ENCODE measurements at places on chromosomes 1 and 21.

- DNase-seq = no peak
These were observed 127.1 kb upstream of the GADD45A start for GRCh38 chr1:67557696-67558448.

DNA sequence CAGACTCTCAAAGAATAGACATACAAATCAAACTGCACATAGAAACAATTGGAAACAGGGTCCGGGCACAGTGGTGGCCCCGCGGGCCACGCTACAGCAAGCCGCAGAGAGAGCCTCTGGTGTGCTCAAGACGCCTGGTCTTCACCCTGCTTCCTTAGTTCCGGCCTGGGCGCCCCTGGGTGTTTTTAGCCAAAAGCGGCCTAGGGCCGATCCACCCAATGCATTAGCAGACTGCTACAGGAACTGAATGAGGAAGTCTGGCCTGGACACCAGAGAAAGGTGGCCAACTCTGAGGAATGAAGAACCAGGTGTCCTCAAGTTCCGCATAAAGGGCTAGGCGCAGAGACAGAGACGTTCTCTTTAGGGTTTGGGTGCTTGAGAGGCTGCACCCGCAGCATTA, 1.7 kb downstream of the PRRX1 start:
- no peak for DNase-seq

- no peak for DNase-seq
These were observed 18.2 kb downstream of the ZNF362 start for GRCh38 chr1:33274446-33274845.

DNA sequence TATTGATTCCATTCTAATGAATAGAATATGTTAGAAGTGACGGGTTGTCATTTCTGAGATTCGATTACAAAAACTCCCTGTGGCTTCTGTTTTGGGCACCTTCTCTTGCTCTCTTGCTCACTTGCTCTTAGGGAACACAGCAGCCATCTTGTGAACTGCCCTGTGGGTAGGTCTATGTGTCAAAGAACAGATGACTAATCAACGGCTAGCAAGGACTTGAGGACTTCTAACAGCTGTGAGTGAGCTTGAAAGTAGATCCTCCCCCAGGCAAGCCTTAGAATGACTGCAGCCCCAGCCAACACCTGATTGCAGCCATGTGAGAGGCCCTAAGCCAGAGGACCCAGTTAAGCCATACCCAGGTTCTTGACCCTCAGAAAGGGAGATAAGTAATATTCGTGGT, 49.3 kb downstream of the AZIN2 start:
- peak; percentile 10 for DNase-seq

- DNase-seq = no peak
These were observed 28.8 kb downstream of the NTNG1 start for GRCh38 chr1:107169615-107170014.

DNA sequence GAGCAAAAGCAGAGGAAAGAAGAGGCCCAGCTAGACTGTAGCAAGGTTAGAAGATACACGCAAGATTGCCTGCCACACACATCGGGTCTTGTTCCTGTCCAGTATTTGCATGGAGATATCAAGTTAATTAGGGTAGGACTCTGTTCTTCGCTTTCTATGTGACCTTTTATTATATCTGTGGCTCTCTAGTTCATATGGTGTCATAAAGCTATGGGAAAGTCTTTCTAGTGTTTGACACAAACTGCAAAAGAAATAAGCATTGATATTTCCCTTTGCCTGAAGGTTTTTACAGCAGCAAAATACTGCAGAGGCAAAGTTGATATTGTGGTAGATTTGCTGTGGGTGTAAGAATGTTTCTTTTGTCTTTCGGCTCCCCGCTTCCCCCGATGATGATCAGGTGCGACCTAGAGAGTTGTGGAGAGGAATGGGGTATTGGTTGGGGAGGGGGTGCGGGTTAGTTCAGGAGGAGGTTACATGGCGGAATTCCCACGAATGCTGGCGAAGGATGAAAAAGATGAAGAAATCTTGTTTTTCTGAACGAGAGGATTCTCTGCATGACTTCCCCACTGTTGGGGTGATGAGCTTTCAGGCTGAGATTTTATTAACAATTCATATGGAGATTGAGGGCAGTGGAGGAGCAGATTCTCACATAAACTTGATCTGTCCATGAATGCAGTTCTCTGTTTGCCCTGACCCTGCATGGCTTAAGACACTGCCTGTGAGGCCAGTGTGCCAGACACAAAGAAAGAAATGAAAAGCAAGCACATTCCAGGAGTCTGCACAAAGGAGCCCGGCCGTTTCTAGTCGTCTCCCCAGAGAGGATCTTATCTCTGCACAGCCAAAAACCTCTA, 550.2 kb downstream of the USP25 start:
- no peak for DNase-seq

GRCh38 chr1:205301842-205302588, 19.5 kb downstream of the NUAK2 start:
- no peak for DNase-seq

DNA sequence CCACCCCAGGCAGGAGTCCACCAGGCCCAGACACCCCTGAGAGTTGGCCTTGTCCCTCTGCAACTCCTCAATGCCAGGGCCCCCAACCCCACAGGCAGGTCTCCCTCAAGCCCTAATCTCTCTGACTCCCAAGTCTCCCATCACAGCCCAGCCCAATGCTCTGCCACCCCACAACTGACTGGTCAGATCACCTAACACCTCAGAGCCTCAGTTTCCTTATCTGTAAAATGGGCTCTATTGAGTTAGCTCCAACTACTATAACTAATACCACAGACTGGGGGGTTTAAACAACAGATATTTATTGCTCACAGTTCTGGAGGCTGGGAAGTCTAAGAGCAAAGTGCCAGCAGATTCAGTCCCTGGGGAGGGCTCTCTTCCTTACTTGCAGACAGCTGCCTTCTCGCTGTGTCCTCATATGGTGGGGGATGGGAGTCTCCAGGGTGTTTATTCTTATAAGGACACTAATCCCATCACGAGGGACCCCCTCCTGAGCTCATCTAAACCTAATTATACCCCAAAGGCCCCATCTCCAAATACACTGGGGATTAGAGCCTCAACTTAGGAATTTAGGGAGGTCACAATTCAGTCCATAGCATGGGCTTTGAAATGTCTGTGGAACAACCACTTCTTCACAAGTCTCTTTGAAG, 34.9 kb upstream of the ZC3H12A start:
- DNase-seq = no peak

DNA sequence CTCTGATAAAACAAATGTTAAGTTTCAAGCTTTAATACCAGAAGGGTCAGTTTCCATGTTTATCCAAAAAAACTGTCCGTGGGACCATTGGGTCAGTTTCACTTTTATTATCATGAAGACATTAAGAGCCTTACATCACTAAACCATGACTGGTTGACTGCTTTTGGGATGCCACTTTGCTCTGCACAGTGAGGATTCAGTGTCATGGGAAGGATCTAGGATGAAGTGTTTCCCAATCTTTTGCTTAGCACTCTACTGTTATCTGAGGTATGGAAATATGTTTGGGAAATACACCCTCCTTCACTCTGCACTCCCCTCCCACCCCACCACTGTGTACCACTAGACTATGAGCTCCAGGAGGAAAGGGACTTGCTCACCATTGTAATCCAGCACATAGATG, 16.3 kb downstream of the RPS6KC1 start:
- no peak for DNase-seq

GRCh38 chr1:181791721-181792120, 269.8 kb downstream of the ZNF648 start:
- no peak for DNase-seq

- DNase-seq = no peak
These were observed 1.1 kb upstream of the TRPM2 start for GRCh38 chr21:44352253-44352860.

GRCh38 chr1:213269829-213270228, 218.8 kb downstream of the RPS6KC1 start:
- no peak for DNase-seq

DNA sequence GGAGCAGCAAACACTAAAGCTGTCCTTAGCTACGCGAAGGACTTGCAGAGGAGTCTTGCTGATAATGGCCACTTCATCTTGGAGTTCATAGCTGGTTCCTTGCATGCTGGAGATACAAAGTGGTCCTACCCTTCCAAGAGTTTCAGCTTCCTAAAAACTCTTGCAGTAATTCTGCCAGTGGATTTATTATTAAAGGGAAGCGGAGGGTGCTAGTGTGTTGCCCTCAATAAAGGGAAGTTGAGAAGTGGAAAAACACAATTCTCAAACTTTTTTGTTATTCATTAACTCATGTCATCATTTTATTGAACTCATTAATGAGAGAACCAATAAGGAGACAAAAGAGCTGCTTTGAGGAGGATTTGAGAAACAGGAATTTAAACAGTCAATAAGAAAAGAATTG, 6.5 kb upstream of the HAPLN2 start:
- no peak for DNase-seq

DNA sequence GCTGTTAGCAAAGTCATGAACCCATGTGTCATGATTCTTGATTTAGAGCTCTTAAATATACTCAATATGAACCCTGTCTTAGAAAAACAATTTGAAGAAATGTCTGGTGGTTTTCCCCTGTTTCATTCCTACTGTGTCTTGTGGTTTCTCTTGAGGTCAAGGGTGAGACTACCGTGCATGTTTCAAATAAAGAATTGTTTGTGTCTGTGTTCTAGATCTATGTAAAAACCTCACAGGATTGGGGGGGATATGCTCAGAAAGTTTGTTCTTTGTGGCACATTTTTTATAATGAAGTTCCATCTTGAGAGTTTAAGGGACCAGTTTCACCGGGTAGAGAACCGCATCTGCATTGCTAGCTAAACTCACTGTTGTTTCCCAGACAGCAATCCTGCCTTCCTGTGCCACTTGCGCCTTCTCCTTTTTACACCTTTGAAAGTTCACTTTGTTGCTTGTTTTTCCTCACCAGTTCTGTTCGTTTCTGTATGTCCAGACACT, 30.9 kb upstream of the CACYBP start:
- DNase-seq = no peak

DNA sequence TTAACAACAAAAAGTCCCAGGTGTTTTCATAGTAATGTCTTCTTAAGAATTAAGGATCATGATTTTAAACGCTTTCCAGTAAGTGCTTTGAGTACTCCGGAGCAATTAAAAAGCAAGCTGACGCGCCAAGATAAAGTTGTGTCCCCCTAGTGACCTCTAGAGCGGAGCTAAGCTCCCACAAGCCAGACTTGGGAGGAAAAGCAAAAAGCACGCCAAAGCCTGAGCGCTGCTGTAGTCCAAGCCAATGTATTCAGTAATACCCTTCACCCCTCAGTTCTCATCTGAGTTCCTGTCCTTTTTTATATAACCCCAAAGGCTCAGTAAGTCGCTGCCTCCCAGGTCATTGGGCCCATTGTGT, 3.5 kb upstream of the SLC44A5 start:
- DNase-seq = no peak

GRCh38 chr1:157157501-157158190, 19.5 kb upstream of the ETV3 start:
- no peak for DNase-seq

GRCh38 chr1:64733581-64734286, 11.1 kb upstream of the RAVER2 start:
- no peak for DNase-seq

DNA sequence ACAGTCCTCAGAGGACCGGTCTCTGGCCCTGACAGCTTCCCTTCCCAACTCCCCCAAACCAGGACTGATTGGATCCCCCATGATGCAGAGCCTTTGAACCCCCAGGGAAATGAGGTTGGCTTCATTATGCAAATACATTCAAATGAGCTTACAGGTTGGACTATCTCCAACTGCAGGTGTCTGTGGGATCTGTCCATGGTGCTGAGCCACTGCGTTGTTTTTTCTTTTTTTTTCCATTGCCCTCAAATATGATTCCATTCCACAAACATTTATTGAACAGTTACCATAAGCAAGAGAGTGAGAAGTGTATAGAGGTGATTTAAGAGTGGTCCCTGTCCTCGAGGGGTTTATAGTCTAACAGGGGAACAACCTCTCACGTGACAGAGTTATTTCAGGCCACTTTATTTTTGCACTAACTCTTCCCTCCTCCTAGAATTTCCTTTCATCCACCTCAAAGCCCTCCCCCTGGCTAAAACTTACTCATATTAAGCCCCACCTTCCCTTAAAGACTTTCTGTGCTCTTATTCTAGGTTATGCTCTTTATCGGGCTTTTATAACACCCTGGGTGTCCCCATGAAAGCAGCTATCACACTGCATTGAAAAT, 21.9 kb downstream of the DLGAP3 start:
- no peak for DNase-seq

- no peak for DNase-seq
These were observed 447.1 kb downstream of the PTPRC start for GRCh38 chr1:199085903-199086302.

GRCh38 chr1:24742090-24742938, 2.9 kb upstream of the CLIC4 start:
- no peak for DNase-seq

DNA sequence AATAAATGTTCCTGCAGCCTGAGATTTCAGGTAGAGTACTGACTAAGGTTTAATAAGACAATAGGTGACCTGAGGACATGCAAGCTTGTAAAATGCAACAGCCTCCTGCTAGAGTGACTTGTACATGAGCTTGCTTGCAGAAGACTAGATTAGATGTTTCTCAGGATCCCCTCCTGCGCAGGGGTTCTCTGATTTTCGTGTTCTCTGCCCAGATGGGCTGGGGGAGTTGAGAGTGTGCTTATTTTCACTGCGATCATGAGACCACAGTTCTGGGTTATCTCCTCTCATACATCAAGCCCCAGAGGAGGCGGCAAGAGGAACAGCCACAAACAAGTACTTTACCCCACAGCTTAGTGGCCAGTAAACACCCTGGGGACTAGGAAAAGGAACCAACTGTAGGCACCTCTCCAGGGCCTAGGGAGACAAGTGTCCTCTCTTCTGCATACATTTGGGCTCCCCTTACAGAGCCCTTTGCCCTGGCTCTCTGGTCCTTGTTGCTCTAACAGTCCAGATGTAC, 8.0 kb downstream of the TMEM81 start:
- DNase-seq = no peak

DNA sequence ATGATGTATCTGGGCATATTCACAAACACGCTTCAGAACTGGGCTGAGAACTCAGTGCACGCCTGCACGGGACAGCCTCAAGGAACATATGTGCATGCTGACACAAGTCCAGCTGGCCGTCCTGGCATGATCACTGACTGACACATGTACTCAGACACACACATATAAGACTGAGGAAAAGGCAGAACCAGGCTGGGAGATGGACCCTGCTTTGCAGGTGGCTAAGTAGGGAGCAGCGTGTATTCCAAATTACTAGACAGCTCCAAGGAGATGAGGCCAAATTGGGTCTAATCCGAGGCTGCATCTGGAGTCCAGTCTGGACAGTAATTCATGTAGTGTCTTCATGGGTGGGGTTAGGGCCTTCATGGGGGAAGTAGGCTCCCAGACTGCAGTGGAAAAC, 41.4 kb upstream of the GJB5 start:
- DNase-seq = no peak
